Activated CD4-positive, alpha-beta T cell treated with anti-CD3 and anti-CD28 coated beads for 1 hour (primary cell): ENCODE measurements at places on chromosomes 12 and 14.
A peak's percentile ranks its signal among the peaks of the same experiment; 100 is the strongest.

DNA sequence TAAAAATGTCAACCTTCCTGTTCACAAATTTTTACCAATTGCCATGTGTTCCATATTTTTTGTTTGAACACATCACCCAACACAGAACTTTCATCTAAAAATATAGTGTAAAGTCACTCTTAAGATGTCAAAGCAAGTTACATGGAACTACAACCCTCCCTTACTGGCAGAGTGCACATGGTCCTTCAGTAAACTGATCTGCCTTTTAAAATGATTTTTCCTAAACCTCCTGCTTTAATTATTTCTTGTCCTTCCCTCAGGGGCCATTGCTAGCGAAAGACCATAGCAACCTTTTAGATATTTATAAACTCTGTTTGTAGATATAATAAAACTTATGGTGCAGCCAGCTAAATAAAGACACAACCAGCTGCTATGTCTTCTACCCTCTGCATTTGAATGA, 255.2 kb upstream of the FAR2 start:
- DNase-seq: no peak

DNA sequence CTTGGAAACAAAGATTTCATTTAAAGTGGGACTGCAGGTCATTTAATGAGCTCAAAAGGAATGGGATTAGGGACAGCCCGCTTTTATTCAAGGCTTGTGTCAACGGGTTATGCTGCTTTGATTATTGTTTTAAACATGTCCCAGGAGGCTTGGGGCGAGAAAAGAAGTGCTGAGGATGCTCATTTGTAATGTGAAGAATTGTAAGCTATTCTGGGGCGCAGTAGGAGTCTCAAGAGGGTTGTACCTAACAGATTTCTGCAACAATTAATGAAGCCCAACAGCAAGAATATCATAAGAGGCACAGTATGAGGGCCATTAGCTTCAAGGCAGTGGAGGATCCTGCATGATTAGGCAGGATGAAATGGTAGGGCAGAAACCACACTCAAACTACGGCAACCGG, 122.5 kb downstream of the KTN1 start:
- no peak for DNase-seq

DNA sequence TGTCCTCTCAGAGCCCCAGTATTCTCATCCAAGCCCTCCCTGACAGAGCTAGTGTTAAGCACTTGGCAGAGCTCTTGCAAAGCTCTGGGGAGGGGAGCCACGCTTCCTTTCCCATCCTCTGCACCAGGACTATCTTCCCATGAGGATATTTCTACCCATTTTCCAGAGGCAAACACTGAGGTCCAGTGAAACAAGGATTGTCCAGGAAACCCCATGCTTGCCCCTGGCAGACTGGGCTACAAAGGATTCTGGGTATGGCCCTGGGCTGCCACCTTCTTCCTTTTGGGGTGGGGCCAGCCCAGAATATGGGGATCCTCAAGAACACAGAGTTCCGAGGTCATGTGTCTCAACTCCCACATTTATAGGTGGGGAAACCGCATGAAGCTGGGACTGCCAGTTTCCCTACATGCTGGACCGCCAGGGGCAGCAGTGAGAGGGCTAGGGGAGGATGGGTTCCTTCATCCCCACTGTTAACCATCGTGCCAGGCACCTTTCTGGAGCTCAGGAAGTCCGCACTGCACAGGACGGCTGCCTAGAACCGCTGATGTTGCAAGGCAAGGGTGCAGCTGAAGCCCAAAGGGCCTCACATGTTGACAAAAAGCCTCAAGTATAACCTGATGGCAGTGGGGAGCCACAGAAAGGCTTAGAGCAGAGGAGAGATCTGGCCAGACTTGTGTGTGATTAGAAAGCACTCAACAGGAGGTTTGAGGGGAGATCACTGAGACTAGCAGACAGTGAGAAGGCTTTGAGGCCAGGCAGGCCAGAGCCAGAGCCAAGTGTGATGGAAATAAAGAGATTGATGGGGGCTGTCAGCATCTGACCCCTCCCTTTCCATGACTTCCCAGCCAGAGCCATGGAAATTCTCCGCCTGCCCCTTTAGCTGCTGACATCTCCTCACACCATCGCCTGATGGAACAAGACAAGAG, 5.5 kb upstream of the CCDC85C start:
- no peak for DNase-seq

GRCh38 chr14:94773061-94773648, 3.2 kb upstream of the GSC start:
- no peak for DNase-seq

- DNase-seq: no peak
Measured at GRCh38 chr12:93519859-93520258, 52.5 kb downstream of the MRPL42 start.

- DNase-seq: peak; percentile 76
Measured at GRCh38 chr12:7995266-7995963, 37.1 kb upstream of the FOXJ2 start.

DNA sequence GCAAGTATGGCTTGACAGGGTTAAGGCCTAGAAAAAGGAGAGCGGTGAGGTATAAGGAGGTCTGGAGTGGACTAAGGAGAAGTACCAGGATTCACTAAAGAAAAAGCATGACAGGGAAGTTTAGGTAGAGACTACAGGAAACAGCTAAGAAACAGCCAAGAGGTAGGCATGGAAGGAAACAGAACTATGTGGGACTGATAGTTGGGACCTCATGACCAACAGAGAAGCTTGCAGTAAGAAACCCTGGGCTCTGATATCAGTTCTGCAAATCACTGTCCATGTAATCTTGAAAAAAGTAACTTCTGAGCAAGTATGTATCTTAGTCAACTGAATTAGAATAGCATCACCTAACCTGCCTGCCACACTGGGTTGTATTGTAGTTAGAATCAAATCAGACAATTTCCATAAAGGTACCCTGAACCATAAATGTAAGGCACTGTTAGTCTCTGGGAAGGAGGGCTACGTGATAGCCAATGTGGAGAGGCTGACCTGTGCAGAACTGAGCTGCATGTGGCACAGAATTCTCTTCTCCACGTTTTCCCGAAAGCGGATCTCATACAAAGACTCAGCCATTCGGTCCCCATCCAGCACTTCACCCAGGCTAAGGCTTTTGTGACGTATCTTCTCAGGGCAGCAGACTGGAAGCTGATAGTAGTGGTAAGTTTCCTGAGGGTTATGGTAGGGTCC, 912 bp downstream of the TM9SF1 start:
- no peak for DNase-seq
